MCF 10A (cell line): ENCODE measurements at places on chromosomes 1 and 21.

- DNase-seq: no peak
Observed at GRCh38 chr1:147169171-147169570, 3.1 kb downstream of the PRKAB2 start.

DNA sequence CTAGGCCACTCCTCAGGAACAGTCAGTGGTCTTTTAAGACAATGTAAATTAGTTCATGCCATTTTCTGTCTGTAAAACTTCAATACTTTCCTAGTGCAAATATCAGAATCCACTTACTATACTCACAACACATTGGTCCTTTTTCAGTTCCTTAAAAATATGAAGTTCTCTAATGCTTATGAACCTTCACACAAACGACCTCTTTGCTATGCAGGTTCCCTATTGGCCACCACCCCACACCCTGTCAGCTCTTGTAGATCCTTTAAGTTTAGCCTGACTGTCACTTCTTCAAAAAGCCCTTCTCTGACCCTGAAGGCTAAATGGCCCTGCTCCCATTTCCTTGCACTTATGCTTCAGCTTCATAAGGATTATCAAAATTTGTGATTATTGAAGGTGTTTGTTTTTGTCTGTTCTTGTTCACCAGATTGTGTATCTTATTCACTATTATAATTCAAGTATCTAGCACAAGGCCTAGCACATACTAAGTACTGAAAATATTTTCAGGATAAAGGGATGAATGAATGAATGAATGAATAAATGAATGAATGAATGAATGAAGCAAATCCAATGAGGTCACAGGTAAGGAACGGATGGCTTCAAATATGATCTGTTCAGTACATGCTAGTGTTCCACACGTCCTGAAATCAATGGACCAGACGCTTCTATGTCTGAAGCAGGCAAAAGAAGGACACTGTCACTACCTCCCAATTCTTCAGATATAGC lies 373.9 kb downstream of the VAV3 start:
- DNase-seq: no peak

- peak; percentile 93 for DNase-seq
Observed at GRCh38 chr1:40711465-40712404, 20.2 kb downstream of the NFYC start.

DNA sequence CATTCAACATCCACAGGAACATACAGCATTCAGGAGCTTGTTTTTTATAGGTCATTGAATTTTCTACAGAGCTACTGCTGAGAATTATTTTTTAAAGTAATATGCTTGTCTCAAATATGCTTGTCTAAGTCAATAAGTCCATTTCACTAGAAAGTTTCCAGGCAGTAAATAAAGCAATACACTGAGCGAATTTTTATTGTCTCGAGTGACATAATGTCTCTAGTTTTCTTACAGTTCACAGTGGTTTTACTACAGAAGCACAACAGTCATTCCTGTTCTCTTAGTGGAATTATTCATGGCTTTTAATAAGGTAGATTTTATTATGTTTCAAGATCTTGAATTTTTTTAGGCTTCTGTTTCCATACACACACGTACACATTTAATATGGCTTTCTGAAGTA lies 83.8 kb downstream of the HS2ST1 start:
- DNase-seq: no peak

- no peak for DNase-seq
Observed at GRCh38 chr1:203632941-203633340, 6.3 kb downstream of the ATP2B4 start.

DNA sequence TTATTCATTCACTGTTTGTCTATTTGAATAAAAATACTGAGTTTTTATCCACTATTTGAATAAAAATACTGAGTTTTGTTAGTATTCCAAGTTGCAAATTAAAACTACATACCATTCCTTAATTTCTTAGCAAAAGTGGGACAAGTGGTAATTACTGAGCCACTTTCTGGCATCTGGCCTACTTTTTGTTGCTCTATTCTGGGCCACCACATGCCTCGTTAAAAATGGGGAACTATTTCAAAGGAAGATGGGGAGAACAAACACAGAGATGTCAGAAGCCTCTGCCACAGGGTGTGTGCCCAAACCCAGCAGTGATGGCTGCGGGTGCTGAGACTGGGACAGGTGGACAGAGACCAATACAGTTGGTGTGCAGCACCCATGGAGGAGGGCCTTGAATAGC lies 14.6 kb downstream of the PIGP start:
- no peak for DNase-seq

GRCh38 chr1:203124011-203124410 lies 3.5 kb upstream of the ADORA1 start:
- no peak for DNase-seq

DNA sequence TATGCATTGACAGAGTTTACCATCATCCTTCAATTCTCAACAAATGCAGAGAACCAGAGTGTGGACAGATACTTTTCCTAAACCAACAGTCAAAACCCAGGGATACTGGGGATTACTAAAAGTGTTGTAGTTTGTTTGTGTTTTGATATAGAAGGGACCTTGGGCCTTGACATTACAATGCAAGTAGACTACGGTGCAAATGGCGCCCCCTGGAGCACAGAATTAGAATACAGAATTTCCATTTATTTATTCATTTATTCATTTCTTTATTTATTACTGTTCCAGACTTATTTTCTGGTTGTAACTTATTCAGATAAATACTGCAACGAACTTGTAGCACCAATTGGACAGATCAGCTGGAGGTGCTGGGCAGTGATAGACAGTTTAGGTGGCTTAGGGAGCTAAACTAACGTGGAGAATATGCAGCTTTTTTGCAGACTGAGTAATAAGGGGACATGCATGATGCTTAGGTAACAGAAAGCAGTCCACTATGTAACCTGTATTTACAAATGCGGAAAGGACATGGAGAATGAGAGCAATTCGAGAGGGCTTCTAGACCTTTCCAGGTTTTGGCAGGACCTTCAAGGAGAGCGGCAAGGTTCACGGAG lies 42.6 kb downstream of the KIRREL1 start:
- DNase-seq: peak; percentile 68

GRCh38 chr1:50487725-50488124 lies 64.5 kb upstream of the DMRTA2 start:
- DNase-seq: no peak

DNA sequence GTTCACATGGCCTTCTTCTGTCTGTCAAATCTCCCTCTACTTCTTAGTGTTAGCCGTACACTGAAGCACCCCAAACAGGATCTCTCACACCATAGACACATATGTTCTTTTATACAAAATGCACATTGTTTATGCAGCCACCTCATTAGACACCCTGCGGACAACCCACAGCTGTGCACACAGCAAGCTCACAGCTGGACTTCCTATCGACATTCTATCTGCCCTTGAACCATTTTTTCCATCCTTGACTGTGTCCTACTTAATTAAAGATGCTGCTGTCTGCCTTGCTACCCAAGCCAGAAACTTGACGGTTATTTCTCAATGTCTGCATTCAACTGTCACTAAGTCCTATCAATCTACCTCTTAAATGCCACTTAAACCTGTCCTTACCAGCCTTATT lies 3.2 kb upstream of the ZBTB21 start:
- no peak for DNase-seq

DNA sequence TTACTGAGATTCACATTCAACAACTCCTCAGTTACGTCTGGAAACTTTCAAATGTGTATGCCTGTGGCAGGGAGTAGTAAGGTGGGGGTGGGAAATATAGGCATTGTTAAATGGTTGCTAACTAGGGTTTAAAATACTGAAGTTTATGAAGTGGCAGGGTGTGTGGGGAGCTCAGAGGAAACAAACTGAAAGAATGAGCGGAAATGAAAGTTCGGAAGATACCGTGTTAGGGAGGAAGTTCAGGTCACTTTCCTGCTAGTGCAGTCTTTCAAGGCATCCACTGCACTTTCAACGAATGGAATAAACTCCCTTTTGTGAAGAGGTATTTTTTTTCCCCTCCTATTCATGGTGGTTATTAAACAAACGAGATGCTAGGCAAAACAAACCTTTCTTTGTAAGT lies 19.7 kb downstream of the SYNJ1 start:
- DNase-seq: no peak

DNA sequence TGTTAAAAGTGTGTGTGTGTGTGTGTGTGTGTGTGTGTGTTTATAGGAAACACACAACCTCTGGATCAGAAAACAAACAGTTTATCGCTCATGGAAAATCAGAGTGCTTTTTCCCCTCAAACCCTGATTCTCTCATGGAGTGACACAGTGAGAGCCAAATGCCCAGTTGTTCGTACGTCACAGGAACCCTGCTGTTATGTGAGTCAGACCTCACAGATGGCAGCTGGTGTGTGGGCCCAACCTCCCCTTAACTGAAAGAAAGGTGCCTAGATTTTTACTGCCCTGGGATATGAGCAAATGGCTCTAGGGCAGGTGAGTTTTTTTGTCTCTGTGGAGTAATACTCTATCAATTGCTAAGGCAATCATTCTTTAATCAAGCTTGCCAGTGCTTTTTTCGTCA lies 1788.1 kb downstream of the BRINP3 start:
- peak; percentile 69 for DNase-seq

DNA sequence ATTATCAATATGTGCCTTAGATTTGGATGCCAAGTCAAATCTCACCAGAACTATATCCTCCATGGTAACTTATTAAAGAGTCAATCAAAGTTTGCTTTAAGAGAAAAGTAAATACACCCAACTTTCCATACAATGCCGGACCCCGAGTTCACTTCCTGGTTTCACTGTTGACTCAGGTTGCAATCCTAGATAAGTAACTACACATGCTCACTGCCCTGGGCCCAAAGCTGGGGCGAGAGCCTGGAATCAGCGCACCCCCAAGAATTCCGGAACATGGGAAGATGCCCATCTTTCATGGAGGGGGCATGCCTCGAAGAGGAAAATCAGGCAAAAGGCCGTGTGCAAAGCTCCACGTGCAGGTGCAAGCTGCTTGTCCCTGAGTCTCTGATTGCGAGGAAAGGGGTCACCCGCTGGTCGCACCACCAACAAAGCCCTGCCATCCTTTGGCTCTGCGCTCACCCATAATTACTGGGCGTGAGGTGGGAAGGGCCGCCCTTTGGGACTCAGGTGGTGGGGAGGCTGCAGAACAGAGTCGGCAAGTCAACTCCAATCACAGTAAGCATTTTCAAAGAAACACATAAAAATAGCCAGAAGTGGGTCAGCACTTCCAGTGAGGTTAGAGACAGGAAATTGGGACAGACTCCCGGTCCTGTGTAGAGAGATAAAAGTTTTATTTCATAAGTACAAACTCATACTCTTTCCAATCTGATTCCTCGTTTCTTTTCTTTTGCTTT lies 167.7 kb downstream of the TOMM20 start:
- no peak for DNase-seq

GRCh38 chr1:230317823-230318819 lies 108.0 kb downstream of the PGBD5 start:
- peak; percentile 73 for DNase-seq

DNA sequence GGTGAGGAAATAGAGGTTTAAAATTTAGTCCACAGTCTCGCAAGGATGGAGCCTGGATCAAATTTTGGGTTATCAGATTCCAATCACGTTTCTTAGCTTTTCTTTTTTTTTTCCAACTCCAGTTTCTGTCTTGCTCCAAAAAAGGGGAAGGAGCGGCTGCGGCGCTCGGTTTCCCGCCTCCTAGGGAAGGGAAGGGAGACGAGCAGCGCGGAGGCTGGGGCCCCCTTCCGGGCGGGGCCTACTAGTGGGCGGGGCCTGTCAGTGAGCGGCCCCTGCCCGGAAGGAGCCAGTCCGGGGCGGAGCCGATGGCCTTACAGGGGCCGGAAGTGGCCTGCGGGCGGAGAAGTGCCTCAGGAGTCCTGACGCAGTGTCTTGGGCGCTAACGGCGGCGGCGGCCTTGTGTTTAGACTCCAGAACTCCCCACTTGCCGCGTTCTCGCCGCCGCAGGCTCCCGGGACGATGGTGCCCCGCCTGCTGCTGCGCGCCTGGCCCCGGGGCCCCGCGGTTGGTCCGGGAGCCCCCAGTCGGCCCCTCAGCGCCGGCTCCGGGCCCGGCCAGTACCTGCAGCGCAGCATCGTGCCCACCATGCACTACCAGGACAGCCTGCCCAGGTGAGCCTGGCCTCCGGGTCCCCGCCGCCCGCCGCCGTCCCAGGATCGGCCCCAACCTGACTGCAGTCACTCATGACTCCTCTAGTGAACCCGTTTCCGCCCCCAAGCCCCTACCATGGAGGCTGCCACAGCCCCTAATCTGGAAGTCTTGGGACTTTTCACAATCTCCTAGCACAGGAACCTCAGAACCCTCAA lies at the start of gene CPT2:
CPT2 (plus strand) TSS at position 340 of the 806 bp plus-strand sequence; CDS start at position 460, 120 bp downstream.
- DNase-seq: peak; percentile 91

DNA sequence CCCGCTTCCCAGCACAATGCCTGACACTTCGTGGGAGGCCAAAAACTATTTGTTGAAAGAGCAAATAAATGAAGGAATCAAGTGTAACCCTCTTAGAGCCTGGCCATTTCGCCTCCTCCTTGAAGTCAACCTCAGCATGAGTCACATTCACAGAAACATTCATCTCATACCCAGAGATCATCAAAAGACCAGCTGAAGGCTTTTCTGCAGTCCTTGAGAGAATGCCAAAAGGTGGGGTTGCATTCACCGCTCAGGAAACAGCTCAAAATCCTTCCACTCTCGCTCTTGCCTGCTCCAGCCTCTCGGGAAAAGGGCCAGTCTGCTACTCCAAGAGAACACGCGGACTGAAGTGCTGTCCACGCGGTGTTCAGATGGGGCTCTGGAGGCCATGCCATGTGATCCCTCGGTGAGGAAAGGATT lies 90.0 kb downstream of the VWA5B1 start:
- peak; percentile 39 for DNase-seq

DNA sequence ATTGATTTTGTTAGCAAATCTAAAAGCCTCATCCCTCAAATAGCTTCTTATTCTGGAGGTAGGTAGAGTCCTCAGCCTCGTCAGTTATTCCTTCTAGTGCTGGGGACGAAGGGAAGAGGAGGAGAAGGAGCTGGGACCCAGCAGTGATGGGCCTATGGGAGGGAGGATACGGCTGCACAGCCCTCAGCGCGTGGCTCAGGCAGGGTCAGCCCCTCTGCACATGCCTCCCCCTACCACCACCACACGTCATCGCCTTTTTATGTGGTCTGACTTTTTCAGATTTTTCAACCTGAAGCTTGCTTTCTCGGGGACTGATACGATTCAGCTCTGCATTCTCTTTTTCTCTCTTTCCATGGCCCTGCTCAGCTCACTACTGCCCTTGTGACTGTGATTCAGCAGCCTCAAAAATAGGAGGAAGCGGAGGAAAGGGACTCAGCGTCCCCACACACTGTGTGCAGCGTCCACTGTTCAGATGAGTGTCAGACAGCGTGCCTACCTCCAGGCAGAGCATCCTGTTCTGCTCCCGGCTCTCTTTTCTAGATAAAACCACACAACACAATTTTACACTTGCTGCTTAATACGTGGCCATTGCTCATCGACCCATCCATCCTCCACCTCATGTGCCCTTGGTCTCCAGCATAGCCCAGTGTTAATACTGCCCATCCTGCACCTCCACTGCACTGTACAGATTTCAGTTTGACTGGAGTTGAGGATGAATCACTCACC lies 827 bp downstream of the OR2B11 start:
- DNase-seq: no peak

GRCh38 chr1:182192215-182192614 lies 130.7 kb upstream of the ZNF648 start:
- no peak for DNase-seq

GRCh38 chr1:202143011-202143767 lies 1.3 kb downstream of the ARL8A start:
- peak; percentile 47 for DNase-seq
